Stimulated activated CD4-positive, alpha-beta T cell treated with anti-CD3 and anti-CD28 coated beads, Interleukin-2, amount 100 ng/mL, for 24 hours (primary cell): ENCODE measurements at places on chromosomes 2 and 18.
A peak's percentile ranks its signal among the peaks of the same experiment; 100 is the strongest.

DNA sequence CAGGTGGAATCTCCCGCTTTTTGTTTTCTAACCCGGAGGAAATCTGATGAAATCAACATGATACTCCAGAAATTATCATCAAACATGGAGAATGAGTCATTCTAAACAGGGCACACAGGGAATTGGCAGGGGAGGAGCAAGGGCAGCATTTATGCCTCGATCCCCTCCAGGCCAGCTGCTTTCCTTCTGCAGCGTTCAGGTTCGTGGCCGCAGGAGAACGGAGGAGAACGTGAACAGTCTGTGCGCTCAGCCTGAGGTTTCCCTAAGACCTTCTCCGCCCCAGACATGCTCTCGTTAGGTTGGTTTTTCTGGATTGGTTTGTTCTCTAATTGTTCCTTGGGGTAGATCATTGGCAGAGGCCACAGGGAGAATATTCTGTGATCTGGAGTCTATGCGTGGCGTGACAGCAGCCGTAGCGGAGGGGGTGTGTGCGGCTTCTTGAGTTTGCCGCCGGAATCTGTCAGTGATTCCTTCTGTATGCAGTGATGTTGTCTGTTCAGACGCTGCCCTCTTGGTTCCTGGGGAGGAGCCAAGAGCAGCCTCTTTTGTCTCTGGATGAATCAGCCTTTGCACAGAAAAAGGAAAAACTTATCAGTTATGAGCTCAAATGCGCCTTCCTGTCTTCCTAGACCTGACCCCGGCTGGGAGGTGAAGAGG lies 75.9 kb downstream of the SH3BP4 start:
- no peak for DNase-seq

DNA sequence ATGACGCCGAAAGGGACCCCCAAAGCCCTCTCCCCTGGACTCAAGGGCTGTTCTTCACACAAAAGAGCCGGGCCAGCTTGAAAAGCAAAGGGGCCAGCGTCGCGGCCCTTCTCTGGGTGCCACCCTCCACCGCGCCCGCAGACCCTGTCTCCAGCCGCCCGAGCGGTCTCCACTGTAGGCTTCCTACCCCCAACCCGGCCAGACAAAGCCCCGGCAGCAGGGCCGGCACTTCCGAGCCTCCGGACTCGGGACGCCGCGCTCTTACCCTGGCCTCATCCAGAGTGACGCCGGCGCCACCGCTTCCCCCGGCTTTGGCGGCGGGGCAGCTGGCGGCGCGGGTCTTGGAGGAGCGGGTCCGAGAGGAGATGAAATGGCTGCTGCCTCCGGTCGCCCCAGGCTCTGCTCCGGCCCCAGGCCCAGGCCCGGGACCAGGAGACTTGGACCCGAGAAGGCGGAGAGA lies 603 bp downstream of the ATAD2B start:
- peak; percentile 49 for DNase-seq

DNA sequence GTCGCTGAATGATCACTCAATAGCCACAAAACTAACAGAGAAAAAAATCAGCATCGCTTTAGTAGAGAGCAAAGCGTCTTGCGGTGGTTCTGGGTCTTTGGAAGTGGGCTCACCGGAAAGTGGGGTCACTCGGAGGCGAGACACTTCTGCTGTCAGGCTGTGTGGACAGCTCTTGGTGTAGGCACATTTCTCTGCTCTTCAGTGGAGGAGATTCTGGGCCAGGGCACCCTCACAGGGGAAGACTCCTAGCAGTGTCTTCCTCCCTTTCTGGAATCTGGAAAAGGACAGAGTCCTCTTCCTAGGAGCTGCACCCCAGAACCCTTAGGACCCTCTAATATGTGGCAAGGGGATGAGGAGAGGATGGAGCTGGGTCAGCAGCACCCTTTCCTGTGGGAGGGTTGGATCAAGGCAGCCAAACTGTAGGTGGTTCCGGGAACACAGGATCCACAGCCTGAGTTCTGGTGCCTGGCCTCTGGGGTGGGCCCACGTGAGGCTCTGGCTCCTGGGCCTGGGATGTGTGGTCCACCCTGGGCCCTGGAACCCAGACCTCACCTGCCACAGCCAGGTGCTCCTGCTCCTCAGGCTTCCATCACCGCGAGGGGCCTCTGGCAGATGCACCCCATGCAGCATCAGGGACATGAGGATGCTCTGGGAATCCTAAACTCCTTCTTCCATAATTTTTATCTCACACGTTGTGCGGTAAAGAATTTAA lies 25.1 kb downstream of the GPR35 start:
- no peak for DNase-seq

- DNase-seq: no peak
Observed at GRCh38 chr2:27275211-27276150, at the start of gene DNAJC5G. DNAJC5G (plus strand) TSS chr2:27275433; CDS start chr2:27276729, 1,296 bp downstream.

- no peak for DNase-seq
Observed at GRCh38 chr2:25198209-25198525, 29.8 kb upstream of the POMC start.

GRCh38 chr2:231278868-231279267 lies 80.4 kb downstream of the ARMC9 start:
- no peak for DNase-seq

DNA sequence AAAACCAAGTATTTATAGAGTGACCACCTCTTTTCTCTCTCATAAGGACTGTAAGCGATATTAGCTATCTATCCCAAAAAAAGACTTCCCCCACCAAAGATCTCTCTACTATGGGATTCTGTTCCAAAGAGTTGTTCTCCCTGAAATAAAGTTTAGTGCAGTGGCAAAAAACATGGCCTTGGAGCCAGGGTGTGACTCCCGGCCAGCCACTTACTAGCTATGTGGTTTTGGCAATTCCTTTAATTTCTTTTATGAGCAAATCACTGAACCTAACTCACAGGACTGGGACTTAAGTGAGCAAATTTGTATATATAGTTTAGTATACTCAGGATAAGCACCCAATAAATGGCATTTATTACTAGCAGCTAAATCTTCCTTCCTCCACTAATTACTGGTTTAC lies 42.6 kb downstream of the SESTD1 start:
- DNase-seq: no peak
